Left renal pelvis (tissue), 4 donors: ENCODE measurements at places on chromosomes 13 and 19. TPM values are rescaled to one million over a fixed set of nuclear protein-coding genes. Genes with fewer than 3 reads are reported as not detected.

GRCh38 chr13:20105161-20105689 is 55.6 kb downstream of the GJA3 start:
- no peak for DNase-seq

- DNase-seq: peak; percentile 16
Observed at GRCh38 chr19:12453495-12453894, 12.7 kb upstream of the ZNF443 start.

- no peak for DNase-seq
Observed at GRCh38 chr19:35417278-35417677, 30.8 kb upstream of the FFAR2 start.

DNA sequence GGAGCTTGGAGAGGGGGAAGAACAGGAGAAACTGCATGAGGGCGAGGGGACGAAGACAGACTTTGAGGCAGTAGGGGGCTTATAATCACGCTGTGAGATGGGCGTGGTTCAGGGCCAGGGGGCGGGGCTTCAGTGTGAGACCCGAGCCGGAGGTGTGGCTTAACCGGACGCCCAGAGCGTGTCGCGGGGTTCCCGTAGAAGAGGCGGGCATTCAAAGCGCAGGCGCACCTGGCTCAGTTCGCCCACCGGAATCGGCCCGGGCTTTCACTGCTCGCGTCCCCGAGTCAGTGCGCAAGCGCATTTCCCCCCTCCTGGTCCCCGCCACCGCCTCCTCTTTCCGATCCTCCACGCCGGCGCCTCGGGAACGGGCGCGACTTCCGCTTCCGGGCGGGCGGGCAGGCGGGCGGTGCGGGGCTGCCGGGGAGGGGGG is 225 bp upstream of the ZNF865 start:
- peak; percentile 95 for DNase-seq

GRCh38 chr13:113768018-113768905 is 9.2 kb downstream of the TMEM255B start:
- DNase-seq: no peak

DNA sequence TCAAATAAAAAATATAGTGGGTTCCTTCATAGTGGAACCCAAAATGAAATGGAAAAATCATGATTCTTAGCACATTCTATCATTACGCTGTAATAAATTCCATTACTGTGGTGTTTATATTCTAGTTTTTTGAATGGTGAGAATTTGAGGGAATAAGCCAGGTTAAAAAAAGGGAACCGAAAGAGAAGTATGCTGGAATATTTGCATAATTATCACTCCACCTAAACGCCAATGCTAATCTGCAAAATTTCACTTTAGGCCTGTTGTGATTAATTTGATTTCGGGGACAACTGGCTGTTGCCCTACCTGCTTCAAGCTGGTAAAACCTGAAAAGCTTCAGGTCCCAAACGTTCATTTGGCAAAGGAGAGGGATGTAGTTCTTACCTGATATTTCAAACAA is 32.1 kb upstream of the SCEL start:
- DNase-seq: no peak

GRCh38 chr19:12224676-12225075 is 61.8 kb downstream of the ZNF136 start:
- no peak for DNase-seq

GRCh38 chr19:4534836-4535658 is at the start of gene PLIN5:
PLIN5 (minus strand) TSS chr19:4535224; CDS start chr19:4534074, 1,150 bp downstream.
- DNase-seq: peak; percentile 64

DNA sequence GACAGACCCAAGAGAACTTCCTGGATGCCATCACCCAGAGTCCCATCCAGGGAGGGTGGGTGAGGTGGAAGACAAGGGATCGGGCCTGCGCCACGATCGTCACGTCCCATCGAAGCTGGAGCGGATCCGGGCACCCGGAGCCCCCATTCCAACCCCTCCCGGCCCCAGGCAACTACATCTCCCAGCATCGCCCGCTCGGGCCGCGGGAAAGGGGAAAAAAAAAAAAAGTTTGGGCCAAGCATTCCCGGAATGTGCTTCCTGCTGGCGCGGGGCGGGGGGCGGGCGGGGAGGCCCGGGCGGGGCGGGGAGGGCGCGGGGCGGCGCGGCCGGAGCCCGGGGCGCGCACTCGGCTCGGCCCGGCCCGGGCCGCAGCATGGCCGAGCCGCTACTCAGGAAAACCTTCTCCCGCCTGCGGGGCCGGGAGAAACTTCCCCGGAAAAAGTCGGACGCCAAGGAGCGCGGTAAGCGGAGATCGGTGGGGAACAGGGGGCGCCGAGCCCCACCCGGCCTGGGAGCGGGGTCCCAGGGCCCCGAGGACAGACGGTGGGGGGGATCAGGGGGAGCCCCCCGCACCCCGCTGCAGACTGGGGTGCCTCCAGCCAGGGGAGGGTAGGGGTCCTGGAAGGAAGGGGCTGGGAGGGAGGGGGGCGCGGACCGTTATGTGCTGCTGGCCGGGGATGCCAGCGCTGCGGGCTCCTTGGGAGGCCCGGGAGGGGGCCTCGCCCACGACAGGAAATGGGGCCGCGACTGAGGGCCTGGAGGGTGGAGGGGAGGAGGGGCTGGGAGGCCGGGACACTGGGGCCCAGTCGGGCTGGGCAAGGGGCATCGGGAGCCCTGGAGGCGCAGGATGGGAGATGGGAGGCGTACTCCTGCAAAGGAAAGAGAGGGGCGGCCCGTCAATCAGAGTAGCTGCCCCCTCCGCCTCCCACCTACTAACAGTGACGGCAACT is at the start of gene SYDE1:
Gene SYDE1, plus strand, starts transcription at position 341 of the 950 bp plus-strand sequence. Its CDS starts 33 bp downstream, at position 374.
- no peak for DNase-seq

DNA sequence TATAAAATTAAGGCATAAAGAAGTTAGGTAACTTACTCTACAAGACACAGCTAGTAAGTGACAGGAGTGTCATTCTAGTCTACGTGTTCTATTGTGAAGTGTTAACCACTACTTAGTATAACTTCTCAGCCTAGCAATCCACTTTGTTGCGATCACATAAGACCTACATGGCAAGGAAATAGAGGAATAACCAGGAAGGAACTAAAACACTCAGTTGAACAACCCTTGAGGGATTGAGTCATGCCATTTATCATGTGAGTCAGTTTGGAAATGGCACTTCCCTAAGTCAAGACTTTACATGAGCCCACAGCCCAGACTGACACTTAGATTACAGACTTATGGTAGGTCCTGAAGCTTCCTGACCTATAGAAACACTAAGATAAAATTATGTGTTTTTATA is 279.5 kb upstream of the PCDH20 start:
- no peak for DNase-seq

DNA sequence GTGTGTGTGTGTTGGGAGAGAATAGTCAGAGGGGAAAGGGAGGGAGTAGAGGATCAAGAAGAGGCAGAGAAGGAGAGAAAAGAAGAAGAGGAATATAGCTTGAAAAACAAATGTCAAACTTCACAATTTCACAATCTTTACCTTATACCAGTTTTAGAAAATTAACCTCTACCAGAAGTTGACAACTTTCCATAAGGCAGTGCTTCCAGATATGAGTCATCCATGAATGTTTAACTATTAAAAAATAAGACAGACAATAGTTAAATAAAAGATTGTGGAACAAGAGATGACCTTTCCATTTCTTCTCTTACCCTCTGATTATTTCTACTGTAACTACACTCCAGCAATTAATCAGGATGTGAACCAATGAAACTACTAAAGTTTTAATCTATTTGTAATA is 229.4 kb downstream of the ITGBL1 start:
- DNase-seq: no peak

DNA sequence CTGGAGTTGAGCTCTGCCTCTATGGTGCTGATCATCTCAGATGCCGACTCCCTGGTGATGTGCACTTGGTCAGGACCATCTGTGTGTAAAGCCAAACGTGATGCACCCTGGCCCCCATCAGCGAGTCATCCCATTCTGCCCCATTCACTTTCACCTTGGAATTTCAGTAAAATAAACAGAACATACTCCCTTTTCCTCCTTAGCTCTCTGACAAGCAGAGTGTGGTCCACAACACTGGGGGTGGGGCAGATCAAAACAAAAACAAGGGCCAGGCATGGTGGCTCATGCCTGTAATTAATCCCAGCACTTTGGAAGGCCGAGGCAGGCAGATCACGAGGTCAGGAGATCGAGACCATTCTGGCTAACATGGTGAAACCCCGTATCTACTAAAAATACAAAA is 12.3 kb downstream of the CEACAM20 start:
- no peak for DNase-seq

- DNase-seq: no peak
Observed at GRCh38 chr13:26488236-26489003, 69.1 kb upstream of the WASF3 start.

DNA sequence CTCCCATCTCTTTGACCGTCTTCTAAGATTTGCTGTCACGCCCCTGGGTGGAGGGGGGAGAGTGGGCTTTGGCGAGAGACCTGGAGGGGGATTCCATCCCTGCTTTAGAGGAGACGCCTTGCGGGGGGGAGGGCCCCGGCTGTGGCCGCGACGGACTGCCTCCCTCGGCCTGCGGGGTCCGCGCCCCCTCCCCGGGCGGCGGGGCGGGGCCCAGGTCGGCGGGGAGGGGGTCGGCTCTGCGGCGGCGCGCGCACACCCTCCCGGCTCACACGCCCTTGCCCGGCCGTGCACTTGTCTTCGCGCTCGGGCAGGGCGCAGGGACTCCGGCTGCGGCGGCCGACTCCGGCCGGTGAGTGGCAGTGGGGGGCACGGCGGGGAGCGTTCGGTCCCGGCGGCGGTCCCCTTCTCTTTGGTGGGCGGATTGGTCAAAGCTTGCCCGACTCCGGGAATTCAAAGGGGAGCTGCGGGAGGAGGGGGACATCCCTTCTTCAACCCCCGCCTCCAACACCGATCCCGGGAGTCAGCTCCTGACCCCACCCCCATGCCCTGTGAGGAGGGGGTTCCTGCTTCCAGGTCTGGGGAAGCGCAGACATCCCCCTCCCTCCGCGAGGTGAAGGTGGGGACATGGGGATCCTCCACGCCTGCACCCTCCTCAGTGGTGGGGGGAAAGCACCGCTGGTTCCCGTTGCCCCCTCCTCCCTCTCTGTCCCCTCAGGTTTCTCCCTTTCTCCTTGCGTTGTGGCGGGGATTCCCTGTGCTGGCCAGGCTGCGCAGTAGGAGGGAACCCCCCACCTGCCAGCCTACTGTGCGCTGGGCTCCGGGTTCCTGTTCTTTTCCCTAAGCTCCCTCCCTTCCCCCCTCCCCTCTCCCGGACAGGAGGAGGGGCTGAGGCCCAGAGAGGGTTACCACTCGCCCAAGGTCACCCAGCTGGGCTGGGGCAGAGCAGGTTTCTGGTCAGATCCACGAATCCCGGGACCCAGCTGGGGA is 14.6 kb upstream of the KCNN1 start:
- DNase-seq: no peak

GRCh38 chr19:1474011-1474764 is 4.8 kb downstream of the C19orf25 start:
- DNase-seq: no peak

GRCh38 chr19:1062387-1063029 is 4.5 kb upstream of the ARHGAP45 start:
- no peak for DNase-seq

DNA sequence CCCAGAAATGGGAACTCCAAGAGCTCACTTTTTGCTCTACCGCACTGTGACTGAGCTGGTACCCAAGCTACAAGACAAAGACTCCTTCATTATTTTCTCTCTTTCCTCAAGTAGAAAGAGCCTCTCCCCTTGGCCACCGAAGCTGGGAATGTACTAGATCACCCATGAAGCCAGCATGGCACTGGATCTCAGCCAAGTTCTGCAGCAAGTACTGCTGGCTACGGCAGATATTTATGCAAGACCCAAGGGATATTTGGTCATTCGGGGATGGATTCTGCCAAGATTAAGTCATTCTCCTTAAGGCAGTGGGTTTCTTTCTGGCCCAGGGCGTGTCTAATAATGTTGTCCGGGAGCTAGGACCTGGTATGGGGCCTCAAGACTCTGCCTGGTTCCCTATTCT is 633.5 kb downstream of the SLITRK1 start:
- DNase-seq: no peak

GRCh38 chr13:25095851-25096453 is at the start of gene PABPC3:
PABPC3 (plus strand) TSS chr13:25096136; CDS start chr13:25096199, 63 bp downstream.
- no peak for DNase-seq

DNA sequence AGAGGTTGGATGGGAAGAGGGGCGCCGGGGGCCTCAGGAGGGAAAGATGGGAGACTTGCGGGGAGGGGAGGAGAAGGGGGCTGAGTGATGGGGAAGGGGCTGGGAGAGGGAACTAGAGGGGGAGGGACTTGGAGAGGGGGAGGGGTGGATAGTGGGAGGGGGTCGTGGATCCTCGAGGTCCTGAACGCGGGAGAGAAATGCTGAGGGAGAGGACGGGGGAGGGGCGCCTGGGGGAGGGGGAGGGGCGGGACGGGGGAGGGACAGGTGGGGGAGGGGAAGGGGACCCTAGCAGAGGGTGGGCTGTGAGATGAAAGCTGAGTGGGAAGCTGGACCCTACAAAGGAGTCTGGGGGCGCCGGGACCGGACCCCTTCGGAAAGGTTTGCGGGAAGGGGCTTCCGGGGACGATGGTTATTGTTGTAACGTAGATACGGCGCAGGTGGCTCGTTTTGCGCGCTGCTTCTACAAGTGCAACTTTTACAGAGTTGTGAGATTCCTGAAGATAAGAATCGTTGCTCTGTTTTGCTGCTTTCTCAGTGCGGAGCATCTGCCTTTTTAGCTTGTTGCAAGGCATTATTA is 418 bp downstream of the ZNF444 start:
- no peak for DNase-seq

DNA sequence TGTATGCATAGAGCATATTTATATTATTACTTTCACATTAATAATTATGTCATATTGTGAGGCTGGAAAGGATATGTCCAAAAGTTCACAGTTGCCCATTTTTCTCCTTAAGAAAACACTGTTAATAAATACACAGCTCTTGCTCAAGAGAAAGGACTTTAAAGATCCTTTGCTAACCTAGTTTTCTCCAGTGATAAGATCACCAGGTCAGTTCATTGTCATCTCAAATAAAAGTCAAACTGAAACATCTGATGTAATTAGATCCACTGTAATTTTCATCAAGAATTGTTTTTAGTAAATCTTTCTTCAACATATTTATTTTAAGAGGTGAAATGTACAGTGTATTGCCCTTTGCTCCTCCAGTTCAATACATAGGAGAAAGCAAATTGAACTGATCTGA is 82.8 kb upstream of the KLHL1 start:
- no peak for DNase-seq

Gene SMAD9
- polyA plus RNA-seq: 27.3 TPM

Gene CNFN
- 0.79 TPM for polyA plus RNA-seq

Gene FREM2
- 2.4 TPM for polyA plus RNA-seq

Gene PRTN3
- 0.59 TPM for polyA plus RNA-seq

Gene F10
- polyA plus RNA-seq: 33.4 TPM

Gene ZNF497
- polyA plus RNA-seq: 3.5 TPM

Gene TGFBR3L
- polyA plus RNA-seq: 0.59 TPM

Gene CEACAM7
- polyA plus RNA-seq: not detected
